ENCODE measurements at places on chromosomes 16 and 17.

GRCh38 chr17:8665684-8666083, 35.2 kb upstream of the MYH10 start:
- H3K27ac ChIP-seq = no peak overlapping the region
- H3K4me3 ChIP-seq = no peak overlapping the region
- H3K36me3 ChIP-seq = no peaks in the 10 kb centered on the region
- no peak for DNase-seq

GRCh38 chr16:87691686-87692079, 74.1 kb downstream of the KLHDC4 start:
- H3K36me3 ChIP-seq = no peaks in the 10 kb centered on the region
- no peak for DNase-seq
- H3K27ac ChIP-seq = no peak overlapping the region
- no peak overlapping the region for H3K4me3 ChIP-seq
- no peaks in the 10 kb centered on the region for H3K27me3 ChIP-seq

GRCh38 chr16:297832-298231, 14.9 kb downstream of the PDIA2 start:
- H3K36me3 ChIP-seq = no peaks in the 10 kb centered on the region
- no peak overlapping the region for H3K27ac ChIP-seq
- no peaks in the 10 kb centered on the region for H3K4me1 ChIP-seq
- DNase-seq = no peak

DNA sequence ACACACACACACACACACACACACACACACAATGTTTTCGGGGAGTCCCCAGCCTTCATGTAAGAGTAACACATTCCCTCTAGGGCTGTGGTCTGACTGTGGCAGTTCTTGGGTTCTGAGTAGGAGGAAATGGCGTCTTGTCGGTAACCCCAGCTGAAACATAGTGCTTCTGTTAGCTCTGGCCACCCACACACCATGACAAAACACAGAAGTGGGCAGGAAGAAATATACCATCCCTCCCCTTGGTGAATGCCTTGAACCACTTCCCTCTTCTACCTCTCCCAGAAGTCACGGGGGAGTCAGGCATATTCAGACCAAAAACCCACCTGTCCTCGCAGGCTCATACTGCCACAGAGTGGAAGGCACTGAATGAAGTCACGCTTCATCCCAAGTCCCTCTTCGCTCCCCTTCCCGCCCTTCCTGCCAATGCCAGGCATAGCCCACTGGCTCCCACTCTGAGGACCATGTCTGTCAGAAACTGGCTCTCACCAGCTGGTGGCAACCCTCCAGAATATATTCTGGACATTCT, 11.5 kb downstream of the SLC35B1 start:
- H3K27me3 ChIP-seq = peaks cover 23% of the 10 kb centered on the region
- peaks cover 9% of the 10 kb centered on the region for H3K4me1 ChIP-seq
- H3K4me3 ChIP-seq = no peak overlapping the region
- H3K36me3 ChIP-seq = peaks cover 5% of the 10 kb centered on the region
- no peak overlapping the region for H3K27ac ChIP-seq

- peak overlapping the region; percentile 31 for H3K27ac ChIP-seq
- H3K27me3 ChIP-seq = peaks cover 3% of the 10 kb centered on the region
- no peak for DNase-seq
- peaks cover 49% of the 10 kb centered on the region for H3K4me1 ChIP-seq
- no peaks in the 10 kb centered on the region for H3K36me3 ChIP-seq
Measured at GRCh38 chr16:85302018-85302847, 190.0 kb upstream of the CIBAR2 start.
